Spleen (tissue), 13 donors: ENCODE measurements at places on chromosomes 7 and 10. TPM values are rescaled to one million over a fixed set of nuclear protein-coding genes. Genes with fewer than 3 reads are reported as not detected.

The NCF1 gene
- total RNA-seq = 92.4 TPM

- H3K36me3 ChIP-seq = no peaks in the 10 kb centered on the region
- no peak for DNase-seq
- no peak overlapping the region for H3K27ac ChIP-seq
- no peak overlapping the region for H3K4me3 ChIP-seq
- no peaks in the 10 kb centered on the region for H3K27me3 ChIP-seq
Measured at GRCh38 chr7:49660170-49660783, 113.2 kb upstream of the VWC2 start.

DNA sequence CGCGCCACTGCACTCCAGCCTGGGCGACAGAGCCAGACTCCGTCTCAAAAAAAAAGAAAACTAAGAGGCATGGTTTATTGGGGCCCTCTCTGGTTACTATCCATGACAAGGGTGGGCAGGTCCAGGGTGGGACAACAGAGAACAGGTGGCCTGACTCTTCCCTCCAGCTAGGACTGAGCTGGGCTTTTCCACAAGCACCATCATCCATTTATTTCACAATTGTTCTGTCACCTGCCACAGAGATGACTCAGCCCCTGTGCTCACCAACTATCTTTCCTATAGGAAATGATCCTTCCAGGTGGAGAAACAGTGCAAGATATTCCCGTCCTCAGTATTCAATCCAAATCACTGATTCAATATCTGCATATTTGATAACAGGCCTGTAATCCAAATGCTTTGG is 44.9 kb upstream of the MYL10 start:
- H3K4me1 ChIP-seq = no peaks in the 10 kb centered on the region
- H3K27ac ChIP-seq = no peak overlapping the region
- no peak overlapping the region for H3K4me3 ChIP-seq
- H3K27me3 ChIP-seq = no peaks in the 10 kb centered on the region

GRCh38 chr10:4622384-4622783 is 203.6 kb upstream of the AKR1E2 start:
- H3K27ac ChIP-seq = no peak overlapping the region
- peaks cover 6% of the 10 kb centered on the region for H3K27me3 ChIP-seq
- no peaks in the 10 kb centered on the region for H3K36me3 ChIP-seq
- H3K4me1 ChIP-seq = no peaks in the 10 kb centered on the region

- DNase-seq = peak; percentile 90
- peak within 1 kb of the TSS; percentile 88 for H3K4me3 ChIP-seq
- no peaks in the 10 kb centered on the region for H3K4me1 ChIP-seq
- H3K27ac ChIP-seq = peak within 1 kb of the TSS; percentile 94
- no peaks in the 10 kb centered on the region for H3K27me3 ChIP-seq
Measured at GRCh38 chr7:128030654-128031611, at the start of gene LRRC4. Gene LRRC4 (minus strand): TSS chr7:128031437. CDS start chr7:128030640, 797 bp downstream.

GRCh38 chr10:84805149-84805548 is 476.8 kb downstream of the CCSER2 start:
- H3K27ac ChIP-seq = no peak overlapping the region
- H3K4me1 ChIP-seq = no peaks in the 10 kb centered on the region
- H3K36me3 ChIP-seq = no peaks in the 10 kb centered on the region
- no peak overlapping the region for H3K4me3 ChIP-seq
- no peaks in the 10 kb centered on the region for H3K27me3 ChIP-seq
- DNase-seq = no peak

The RBAK gene
- 14.6 TPM for total RNA-seq

- peaks cover 29% of the 10 kb centered on the region for H3K27me3 ChIP-seq
- H3K4me3 ChIP-seq = no peak overlapping the region
Measured at GRCh38 chr7:26052706-26053105, 99.3 kb upstream of the NFE2L3 start.

GRCh38 chr7:151687523-151688235 is 168.0 kb upstream of the RHEB start:
- no peak for DNase-seq
- H3K36me3 ChIP-seq = no peaks in the 10 kb centered on the region
- no peak overlapping the region for H3K4me3 ChIP-seq
- H3K27ac ChIP-seq = peak overlapping the region; percentile 84
- no peaks in the 10 kb centered on the region for H3K27me3 ChIP-seq
- H3K4me1 ChIP-seq = no peaks in the 10 kb centered on the region

GRCh38 chr7:70525991-70526390 is 606.0 kb upstream of the GALNT17 start:
- no peak for DNase-seq
- no peaks in the 10 kb centered on the region for H3K4me1 ChIP-seq
- no peaks in the 10 kb centered on the region for H3K36me3 ChIP-seq
- no peak overlapping the region for H3K27ac ChIP-seq
- no peaks in the 10 kb centered on the region for H3K27me3 ChIP-seq

The NKX2-3 gene
- 38.7 TPM for total RNA-seq

DNA sequence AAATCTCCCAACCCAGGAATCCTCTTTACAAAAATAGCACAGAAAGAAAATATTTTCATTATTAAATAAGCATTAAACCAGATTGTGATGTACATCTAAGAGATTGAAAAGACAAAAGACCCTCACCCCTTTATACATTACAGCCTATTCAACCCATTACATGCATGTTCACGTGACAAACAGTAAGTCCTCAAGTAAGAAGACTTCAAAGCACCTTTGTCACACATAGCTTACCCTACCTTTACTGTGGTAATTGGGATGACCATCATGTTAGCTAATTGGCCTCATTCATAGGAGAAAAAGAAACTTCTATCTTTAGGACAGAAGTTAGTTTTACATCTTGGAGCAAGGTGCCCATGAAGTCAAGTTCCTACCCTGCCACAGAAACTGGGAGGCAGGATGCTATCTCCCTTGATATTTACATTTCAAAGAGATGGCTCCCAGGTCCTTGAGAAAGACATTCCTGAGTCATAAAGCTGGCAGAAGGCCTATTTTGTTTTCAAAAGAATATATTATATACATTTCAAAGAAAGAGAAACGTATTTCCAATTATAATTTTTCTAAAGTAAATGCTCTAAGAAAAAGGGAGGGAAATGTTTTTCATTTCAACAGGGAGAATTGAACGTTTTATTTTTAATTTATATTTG is 48.1 kb downstream of the GNAI1 start:
- no peak overlapping the region for H3K27ac ChIP-seq
- H3K4me3 ChIP-seq = no peak overlapping the region
- no peaks in the 10 kb centered on the region for H3K4me1 ChIP-seq
- H3K36me3 ChIP-seq = no peaks in the 10 kb centered on the region
- no peaks in the 10 kb centered on the region for H3K27me3 ChIP-seq
- DNase-seq = no peak

GRCh38 chr7:130486114-130486953 is 5.6 kb upstream of the MEST start:
- DNase-seq = peak; percentile 90
- peaks cover 18% of the 10 kb centered on the region for H3K4me1 ChIP-seq
- peak overlapping the region; percentile 48 for H3K4me3 ChIP-seq
- peak overlapping the region; percentile 60 for H3K27ac ChIP-seq

The HHEX gene
- total RNA-seq = 48.5 TPM

DNA sequence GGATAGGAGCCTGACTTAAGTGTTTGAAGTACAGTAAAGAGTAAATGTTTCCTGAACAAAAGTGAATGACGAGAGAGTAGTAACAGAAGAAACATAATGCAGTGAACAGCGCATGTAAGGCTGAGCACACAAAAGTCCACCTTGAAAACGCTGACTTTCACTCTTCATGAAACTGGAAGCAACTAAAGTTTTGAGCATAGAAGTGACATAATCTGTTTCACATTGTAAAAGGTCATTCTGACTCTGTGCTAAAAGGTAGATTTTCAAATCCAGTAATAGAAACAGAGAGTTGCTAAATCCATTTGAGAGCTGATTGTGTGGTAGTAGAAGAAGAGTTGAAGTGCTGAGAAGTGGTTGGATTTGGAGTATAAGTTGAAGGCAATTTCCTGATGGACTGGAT is 1037.0 kb downstream of the CNTNAP2 start:
- no peaks in the 10 kb centered on the region for H3K27me3 ChIP-seq
- DNase-seq = no peak
- H3K4me3 ChIP-seq = no peak overlapping the region

DNA sequence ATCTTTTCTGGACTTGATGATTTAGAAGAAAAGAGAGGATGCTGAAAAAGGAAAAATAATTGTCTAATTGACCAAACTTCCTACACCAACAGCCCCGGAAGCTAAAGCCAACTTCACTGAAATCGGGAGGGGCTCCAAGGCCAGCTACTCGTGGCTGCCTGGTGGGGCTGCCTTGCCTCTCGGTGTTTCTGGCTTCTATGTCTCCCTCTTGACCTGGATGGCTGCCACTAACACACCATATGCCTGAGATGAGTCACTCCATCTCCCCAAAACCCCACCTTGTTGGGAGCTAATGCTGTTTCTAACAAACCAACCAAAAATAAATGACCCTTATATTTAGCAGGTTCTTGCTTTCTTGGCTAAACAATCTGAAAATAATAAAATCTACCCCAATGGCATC is 87.6 kb upstream of the AFAP1L2 start:
- no peaks in the 10 kb centered on the region for H3K36me3 ChIP-seq
- H3K27me3 ChIP-seq = no peaks in the 10 kb centered on the region
- no peak overlapping the region for H3K27ac ChIP-seq
- DNase-seq = no peak
- H3K4me3 ChIP-seq = no peak overlapping the region

GRCh38 chr7:149475121-149476045 is 14.5 kb upstream of the ZNF777 start:
- peaks cover 97% of the 10 kb centered on the region for H3K36me3 ChIP-seq
- no peaks in the 10 kb centered on the region for H3K27me3 ChIP-seq
- no peak overlapping the region for H3K4me3 ChIP-seq
- no peak for DNase-seq

The PIP gene
- not detected for total RNA-seq

GRCh38 chr10:119025336-119025735 is 4.2 kb upstream of the NANOS1 start:
- H3K36me3 ChIP-seq = no peaks in the 10 kb centered on the region
- H3K4me1 ChIP-seq = peaks cover 5% of the 10 kb centered on the region
- DNase-seq = no peak
- no peak overlapping the region for H3K4me3 ChIP-seq

GRCh38 chr7:129807863-129808262 is 144.9 kb downstream of the UBE2H start:
- H3K4me1 ChIP-seq = no peaks in the 10 kb centered on the region
- no peak overlapping the region for H3K27ac ChIP-seq
- H3K27me3 ChIP-seq = no peaks in the 10 kb centered on the region
- no peak overlapping the region for H3K4me3 ChIP-seq
- peak; percentile 21 for DNase-seq

GRCh38 chr10:71334221-71334791 is 15.2 kb downstream of the SLC29A3 start:
- H3K27ac ChIP-seq = peak overlapping the region; percentile 13
- DNase-seq = no peak
- H3K36me3 ChIP-seq = no peaks in the 10 kb centered on the region
- H3K27me3 ChIP-seq = no peaks in the 10 kb centered on the region
- H3K4me3 ChIP-seq = no peak overlapping the region

GRCh38 chr7:38585572-38586354 is 45.4 kb downstream of the AMPH start:
- H3K4me3 ChIP-seq = no peak overlapping the region
- H3K27ac ChIP-seq = no peak overlapping the region
- H3K36me3 ChIP-seq = no peaks in the 10 kb centered on the region
- no peaks in the 10 kb centered on the region for H3K27me3 ChIP-seq
- H3K4me1 ChIP-seq = no peaks in the 10 kb centered on the region
- no peak for DNase-seq

The LIPF gene
- total RNA-seq = not detected

GRCh38 chr10:99768556-99768955 is 13.9 kb upstream of the ABCC2 start:
- H3K36me3 ChIP-seq = no peaks in the 10 kb centered on the region
- no peaks in the 10 kb centered on the region for H3K27me3 ChIP-seq
- no peak overlapping the region for H3K4me3 ChIP-seq
- no peak for DNase-seq
- no peaks in the 10 kb centered on the region for H3K4me1 ChIP-seq

The ZNF425 gene
- 1.4 TPM for total RNA-seq

DNA sequence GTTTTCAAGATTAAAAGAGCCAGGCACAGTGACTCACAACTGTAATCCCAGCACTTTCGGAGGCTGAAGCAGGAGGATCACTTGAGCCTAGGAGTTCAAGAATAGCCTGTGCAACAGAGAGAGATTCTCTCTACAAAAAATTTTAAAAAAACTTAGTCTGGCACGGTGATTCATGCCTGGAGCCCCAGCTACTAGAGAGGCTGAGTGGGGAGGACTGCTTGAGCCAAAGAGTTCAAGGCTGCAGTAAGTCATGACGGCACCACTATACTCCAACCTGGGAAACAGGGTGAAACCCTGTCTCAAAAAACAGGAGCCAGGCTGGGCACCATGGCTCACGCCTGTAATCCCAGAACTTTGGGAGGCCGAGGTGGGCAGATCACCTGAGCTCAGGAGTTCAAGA is 86.6 kb upstream of the KCTD7 start:
- DNase-seq = no peak
- no peaks in the 10 kb centered on the region for H3K4me1 ChIP-seq
- H3K4me3 ChIP-seq = no peak overlapping the region
- H3K27me3 ChIP-seq = no peaks in the 10 kb centered on the region
- no peaks in the 10 kb centered on the region for H3K36me3 ChIP-seq

The FAM25C gene
- total RNA-seq = not detected

- H3K4me3 ChIP-seq = no peak overlapping the region
- H3K27me3 ChIP-seq = peaks cover 6% of the 10 kb centered on the region
- no peak for DNase-seq
- no peak overlapping the region for H3K27ac ChIP-seq
- H3K4me1 ChIP-seq = no peaks in the 10 kb centered on the region
Measured at GRCh38 chr7:93569189-93569588, 5.3 kb downstream of the CALCR start.

DNA sequence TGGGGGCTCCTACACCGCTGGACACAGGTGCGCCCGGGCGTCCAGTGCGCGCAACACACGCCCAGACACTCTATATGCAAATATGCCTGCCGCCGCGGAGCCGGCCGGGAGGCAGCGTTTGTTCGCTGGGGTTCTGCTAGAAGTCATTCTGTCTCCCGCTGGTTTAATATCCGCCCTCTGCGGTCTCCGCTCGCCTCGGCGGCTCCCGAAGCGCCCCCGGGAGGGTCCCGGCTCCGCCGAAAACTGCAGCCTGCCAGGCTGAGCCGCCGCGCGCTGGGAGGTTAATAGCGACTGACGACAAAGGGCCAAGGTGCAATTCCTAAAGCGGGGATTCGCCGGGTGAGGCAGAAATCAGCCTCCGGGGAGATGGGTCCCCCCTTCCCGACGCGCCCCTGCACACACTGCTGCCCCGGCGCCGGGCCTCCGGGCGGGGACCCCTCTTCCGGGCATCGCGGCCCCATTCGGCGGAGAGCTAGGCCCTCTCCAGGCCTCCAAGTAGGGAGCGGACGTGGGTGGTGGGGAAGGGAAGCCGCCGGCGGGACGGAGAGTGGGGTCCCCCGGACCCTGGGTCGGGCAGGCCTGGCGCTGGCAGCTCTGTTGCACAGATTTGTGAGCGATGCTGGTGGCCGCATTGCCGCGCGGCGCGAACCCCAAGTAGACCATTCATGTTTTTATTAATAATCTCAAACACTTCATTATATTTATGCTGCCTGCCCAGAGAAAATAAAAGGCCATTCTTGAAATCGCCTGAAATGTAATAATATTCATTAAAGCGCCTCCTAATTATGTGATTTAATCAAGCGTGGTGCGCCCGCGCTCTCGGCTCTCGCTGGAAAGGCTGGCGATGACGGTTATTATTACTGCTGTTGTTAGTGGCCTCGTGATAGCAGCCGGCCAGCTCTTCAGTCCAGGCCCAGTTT is 9.1 kb downstream of the EN2 start:
- H3K36me3 ChIP-seq = no peaks in the 10 kb centered on the region
- DNase-seq = peak; percentile 74
- peak overlapping the region; percentile 58 for H3K4me3 ChIP-seq
- peaks cover 36% of the 10 kb centered on the region for H3K4me1 ChIP-seq
- H3K27me3 ChIP-seq = peaks cover 38% of the 10 kb centered on the region

The PIK3CG gene
- 38.6 TPM for total RNA-seq
